Activated T-cell treated with anti-CD3 and anti-CD28 coated beads, Interleukin-2, amount 50 U/mL, for 72 hours (primary cell): ENCODE measurements at places on chromosomes 12 and 14. TPM values are rescaled to one million over a fixed set of nuclear protein-coding genes. Genes with fewer than 3 reads are reported as not detected.

DNA sequence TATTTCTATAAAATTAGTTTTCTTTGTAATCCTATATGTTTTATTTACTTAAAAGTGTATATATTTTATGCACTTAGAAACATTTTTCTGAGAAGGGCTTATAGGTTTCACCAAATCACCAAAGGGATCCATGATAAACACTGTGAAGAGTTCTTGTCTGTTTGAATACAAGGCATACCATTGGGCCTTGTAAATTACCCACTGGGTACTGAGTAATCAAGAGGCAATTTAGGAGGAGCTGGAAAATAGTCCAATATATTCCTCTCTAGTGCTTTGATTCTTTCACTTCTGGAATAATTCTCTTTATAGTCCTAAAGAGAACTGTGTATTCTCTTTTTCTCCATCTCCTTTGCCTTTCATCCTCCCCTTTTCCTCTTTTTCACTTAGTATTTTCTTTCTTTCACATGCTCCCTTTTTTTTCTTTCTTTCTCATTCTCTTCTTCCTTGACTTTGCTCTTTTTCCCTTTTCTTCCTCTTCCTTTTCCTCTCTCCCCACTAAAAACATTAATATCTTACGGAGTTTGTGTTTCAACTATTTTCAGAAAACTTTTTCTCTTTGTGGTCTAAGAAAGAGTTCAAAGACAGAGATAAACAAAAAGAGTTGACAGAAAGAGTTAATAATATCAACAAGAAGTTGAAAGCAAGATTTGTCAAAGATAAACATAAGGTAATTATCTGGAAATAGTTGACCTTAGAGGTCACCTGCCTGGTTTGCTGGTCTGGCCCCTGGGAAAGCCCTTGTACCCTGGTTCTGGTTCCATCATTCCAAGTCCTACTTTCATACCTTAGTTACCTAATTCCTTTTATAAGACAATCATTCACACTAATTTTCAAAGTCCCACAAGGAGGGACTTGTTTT is 435.3 kb downstream of the RAD51B start:
- H3K27me3 ChIP-seq: no peaks in the 10 kb centered on the region
- no peak for DNase-seq

Gene ZBTB42
- total RNA-seq: 3.0 TPM

GRCh38 chr12:66087365-66087943 is 43.1 kb downstream of the LLPH start:
- no peak overlapping the region for H3K4me3 ChIP-seq
- DNase-seq: peak; percentile 48
- peaks cover 26% of the 10 kb centered on the region for H3K27me3 ChIP-seq

Gene SLC41A2
- 15.7 TPM for total RNA-seq

DNA sequence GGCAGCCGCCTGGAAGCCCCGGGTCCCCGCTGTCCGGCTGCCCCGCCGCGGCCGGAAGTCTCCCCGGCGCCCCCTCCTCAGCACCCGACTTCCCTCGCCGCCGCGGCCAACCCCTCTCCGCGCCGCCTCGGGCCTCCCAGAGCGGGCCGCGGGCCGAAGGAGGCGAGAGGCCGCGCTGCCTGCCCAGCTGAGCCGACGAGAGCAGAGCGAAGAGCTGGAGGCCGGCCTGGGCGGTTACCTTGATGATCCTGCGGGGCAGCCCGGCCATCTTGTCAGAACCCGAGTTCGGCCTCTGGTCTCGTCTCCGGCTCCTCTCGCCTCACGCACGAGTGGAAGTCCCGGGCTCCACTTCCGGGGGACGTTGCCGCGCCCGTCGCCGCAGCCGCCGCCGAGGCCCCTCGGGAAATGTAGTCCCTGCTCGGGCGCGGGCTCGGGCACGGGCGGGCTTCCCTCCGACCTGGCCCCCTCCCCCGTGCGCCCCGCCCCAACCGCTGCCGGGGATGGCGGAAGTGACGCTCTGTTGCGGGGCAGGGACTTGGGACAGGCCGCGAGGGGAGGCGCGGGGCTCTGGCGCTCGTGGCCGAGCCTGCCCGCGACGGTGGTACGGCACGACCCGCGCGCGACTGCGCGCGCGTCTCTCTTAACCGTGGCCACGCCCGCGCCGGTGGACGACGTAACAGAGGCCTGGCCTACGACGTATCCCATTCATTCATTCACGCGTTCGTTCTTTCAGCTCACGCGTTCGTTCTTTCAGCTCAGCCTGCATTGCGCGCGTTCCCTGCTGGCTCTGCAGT is at the start of gene UBE2N:
TSS of gene UBE2N (minus strand) at position 331 of the 794 bp plus-strand sequence. CDS start at position 268, 63 bp downstream.
- H3K36me3 ChIP-seq: peaks cover 10% of the 10 kb centered on the region
- H3K4me3 ChIP-seq: peak within 1 kb of the TSS; percentile 99
- peak within 1 kb of the TSS; percentile 100 for H3K27ac ChIP-seq

GRCh38 chr12:65293735-65294134 is 15.3 kb downstream of the MSRB3 start:
- H3K4me1 ChIP-seq: no peaks in the 10 kb centered on the region
- H3K4me3 ChIP-seq: no peak overlapping the region
- no peak for DNase-seq

DNA sequence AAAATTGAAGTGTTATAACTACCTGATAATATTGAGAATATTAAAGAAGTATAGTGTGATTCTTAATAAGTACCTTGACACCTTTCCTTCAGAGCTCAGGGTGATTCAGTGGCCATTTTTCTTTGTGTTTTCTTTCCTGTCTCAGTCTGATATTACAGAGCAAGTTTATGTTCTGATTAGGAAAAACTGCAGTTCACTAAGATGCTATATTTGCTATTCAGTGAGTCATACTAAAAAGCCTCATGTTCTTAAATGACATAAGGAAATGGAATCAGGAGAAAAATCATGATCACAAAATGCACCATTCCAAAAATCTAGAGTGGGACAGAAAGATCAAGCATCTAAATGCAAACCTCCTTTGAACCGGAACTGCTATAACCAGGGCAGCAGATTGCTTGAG is 390.6 kb upstream of the ATP2B1 start:
- no peaks in the 10 kb centered on the region for H3K36me3 ChIP-seq
- H3K27me3 ChIP-seq: no peaks in the 10 kb centered on the region
- H3K4me1 ChIP-seq: peaks cover 10% of the 10 kb centered on the region
- H3K27ac ChIP-seq: no peak overlapping the region

GRCh38 chr12:124506145-124506831 is 61.1 kb downstream of the NCOR2 start:
- H3K27ac ChIP-seq: no peak overlapping the region
- no peaks in the 10 kb centered on the region for H3K36me3 ChIP-seq
- DNase-seq: no peak
- no peaks in the 10 kb centered on the region for H3K27me3 ChIP-seq
- H3K4me3 ChIP-seq: no peak overlapping the region

Gene NTF3
- total RNA-seq: not detected

DNA sequence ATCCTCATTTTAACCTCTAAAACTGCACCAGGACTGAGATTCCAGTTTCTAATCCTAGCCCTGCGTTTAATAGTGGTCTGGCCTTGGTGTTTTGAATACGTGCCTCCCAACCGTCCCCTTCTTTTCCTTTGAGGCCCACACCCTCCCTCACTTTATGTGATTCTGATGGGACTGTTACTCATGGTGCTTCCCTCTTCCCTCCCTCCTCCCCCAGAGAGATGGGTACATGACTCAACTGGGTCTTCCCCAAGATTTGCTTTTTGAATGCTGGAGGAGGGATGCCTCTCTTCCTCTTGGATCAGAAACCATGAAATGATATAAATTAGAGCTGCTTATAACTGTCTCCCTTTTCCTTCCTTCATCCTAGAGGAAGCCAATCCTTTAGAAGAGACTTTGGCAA is 8.2 kb upstream of the PPP2R5E start:
- H3K4me3 ChIP-seq: no peak overlapping the region
- no peak overlapping the region for H3K27ac ChIP-seq
- no peaks in the 10 kb centered on the region for H3K27me3 ChIP-seq
- DNase-seq: no peak
- H3K4me1 ChIP-seq: peaks cover 13% of the 10 kb centered on the region
- no peaks in the 10 kb centered on the region for H3K36me3 ChIP-seq
